ENCODE measurements at places on chromosomes 7 and 10.
A peak's percentile ranks its signal among the peaks of the same experiment; 100 is the strongest.

DNA sequence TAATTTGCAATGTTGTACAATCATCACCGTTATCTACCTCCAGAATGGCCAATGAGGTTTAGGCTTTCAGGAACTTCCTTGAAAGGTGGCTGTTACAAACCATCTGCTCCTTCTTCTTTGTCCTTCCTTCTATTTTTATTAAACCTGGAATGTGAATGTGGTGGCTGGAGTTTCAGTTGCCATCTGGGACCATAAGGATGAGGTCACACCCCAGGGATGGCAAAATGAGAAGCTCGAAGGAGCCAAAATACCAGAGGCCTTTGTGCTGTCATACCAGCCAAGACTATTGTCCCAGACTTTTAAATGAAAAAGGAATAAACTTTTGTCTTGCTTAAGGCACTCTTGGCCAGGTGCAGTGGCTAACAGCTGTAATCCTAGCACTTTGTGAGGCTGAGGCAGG, 30.9 kb upstream of the LMTK2 start:
- no peak for DNase-seq

GRCh38 chr10:5591336-5591824, 66.6 kb downstream of the CALML3 start:
- no peak for DNase-seq

- no peak for DNase-seq
Measured at GRCh38 chr10:62643606-62644587, 160.6 kb upstream of the ADO start.

- DNase-seq: no peak
Measured at GRCh38 chr7:73683788-73684693, 644 bp downstream of the BUD23 start.

GRCh38 chr10:72123616-72124015, 35.3 kb upstream of the SPOCK2 start:
- no peak for DNase-seq

DNA sequence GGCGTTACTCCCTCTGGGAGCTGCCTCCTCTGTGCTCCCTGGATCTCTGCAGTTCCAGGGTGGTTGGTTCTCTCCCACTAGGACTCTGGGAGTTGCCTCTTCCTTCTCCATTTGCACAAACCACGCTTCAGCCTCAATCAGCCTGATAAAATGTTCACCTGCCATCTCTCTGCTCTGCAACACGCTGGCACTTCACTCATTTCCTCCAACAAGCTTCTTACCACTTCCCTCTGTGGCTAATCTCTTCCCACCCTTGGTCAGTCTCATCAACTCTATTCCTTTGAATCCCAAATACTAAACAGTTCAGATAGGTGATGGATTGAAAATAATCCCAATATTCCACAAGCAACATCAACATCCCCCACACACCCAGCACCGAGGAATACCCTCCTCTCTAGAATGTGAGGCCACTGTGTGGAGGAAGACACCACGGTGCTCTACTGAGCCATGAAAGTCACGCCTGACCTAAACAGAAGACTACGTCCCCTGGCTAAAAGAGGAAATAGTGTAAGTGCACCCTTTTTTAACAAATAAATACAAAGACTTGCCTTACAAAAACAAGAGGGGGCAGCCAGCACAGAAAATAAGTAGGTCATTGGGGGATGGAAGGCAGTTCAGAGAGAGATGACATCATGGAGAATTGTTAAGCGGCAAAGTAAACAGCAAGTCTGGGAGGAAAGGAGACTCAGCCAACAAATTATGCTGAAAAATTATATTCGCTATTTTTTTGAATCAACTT, 1.9 kb upstream of the FAM170B start:
- no peak for DNase-seq

DNA sequence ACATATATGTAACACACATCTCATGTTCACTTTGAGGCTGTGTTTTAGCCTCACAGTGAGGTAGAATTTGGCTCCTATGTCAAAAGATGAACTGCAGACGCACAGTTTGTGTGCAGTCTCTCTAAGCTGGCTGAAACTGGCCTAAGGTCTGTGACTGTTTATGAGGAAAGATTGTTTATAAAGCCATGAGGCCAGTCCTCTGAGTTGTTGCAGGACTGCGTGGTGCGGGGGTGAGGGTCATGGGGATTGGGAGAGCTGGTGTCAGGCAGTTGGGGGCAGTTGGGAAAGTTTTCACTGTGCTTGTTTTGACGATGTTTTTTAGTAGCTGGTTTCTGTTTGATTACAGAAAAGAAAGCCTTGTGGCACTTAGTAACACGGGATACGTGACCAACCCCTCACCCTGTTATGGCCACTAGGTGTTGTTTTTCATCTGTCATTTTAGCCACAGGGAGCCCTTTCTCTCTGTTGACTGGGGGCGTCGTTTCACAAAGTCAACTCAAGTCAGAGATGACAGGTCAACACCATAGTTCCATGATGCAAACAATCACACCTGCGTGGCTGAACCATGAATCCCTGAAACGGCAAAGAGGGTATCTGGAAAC, 310.9 kb downstream of the CCDC3 start:
- DNase-seq: no peak

DNA sequence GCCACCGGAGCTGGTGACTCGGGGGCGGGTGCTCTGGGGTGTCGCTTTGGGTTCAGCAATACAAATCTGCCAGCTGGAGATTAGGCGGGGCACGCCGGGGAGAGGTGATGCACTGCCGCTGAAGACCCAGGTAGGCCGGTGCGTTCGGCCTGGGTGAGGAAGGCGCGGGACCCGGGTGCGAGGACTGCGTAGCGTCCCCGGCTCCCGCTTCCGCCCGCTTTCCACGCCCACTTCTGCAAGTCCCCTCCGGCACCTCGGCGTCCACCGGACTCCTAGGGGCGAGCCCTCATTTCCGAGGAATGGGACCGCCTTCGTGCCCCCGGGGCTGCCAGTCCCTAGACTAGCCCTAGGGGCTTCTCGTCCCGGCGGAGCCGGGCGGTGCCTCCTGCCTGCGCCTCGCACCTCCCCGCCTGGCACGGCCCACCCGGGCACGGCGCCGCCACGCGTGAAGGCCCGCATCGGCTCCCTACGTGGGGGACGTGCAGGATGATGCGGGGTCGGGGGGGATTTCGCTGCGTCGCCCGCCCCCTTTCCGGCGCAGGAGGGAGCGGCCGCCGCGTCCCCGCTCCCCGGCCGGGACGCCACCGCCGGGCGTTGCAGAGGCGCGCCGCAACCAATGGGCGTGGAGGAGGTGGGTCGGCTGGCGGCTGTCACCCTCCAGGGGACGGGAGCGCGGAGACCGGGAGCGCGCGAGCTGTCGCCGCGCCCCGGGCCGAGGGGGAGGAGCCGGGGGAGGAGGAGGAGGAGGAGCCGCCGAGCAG, 40.0 kb downstream of the HK1 start:
- DNase-seq: peak; percentile 73

GRCh38 chr10:12349629-12350166, 351 bp downstream of the CAMK1D start:
- no peak for DNase-seq

- DNase-seq: no peak
Measured at GRCh38 chr7:92969061-92969460, 132.7 kb upstream of the CDK6 start.

DNA sequence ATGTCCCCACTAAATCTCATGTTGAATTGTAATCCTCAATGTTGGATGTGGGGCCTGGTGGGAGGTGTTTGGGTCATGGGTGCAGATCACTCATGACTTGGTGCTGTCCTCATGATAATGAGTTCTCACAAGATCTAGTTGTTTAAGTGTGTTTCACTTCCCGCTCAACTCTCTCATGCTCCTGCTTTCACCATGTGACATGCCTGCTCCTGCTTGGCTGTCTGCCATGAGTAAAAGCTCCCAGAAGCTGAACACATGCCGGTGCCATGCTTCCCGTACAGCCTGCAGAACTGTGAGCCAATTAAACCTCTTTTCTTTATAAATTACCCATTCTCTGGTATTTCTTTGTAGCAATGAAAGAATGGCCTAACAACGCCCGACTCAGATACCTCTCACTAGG, 6.2 kb upstream of the PSTK start:
- peak; percentile 45 for DNase-seq

DNA sequence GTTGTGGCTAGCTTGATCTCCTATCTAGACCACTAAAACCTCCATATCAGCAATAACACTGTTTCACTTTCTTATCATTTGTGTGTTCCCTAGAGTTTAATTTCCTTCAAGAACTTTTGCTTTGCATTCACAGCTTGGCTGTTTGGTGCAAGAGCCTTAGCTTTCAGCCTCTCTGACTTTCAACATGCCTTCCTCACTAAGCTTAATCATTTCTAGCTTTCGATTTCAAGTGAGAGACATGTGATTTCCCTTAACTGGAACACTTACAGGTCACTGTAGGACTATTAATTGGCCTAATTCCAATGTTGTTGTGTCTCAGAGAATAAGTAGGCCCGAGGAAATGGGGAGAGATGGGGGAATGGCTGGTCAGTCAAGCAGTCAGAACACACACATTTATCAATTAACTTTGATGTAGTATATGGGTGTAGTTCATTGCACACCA, 10.6 kb upstream of the BPGM start:
- no peak for DNase-seq

DNA sequence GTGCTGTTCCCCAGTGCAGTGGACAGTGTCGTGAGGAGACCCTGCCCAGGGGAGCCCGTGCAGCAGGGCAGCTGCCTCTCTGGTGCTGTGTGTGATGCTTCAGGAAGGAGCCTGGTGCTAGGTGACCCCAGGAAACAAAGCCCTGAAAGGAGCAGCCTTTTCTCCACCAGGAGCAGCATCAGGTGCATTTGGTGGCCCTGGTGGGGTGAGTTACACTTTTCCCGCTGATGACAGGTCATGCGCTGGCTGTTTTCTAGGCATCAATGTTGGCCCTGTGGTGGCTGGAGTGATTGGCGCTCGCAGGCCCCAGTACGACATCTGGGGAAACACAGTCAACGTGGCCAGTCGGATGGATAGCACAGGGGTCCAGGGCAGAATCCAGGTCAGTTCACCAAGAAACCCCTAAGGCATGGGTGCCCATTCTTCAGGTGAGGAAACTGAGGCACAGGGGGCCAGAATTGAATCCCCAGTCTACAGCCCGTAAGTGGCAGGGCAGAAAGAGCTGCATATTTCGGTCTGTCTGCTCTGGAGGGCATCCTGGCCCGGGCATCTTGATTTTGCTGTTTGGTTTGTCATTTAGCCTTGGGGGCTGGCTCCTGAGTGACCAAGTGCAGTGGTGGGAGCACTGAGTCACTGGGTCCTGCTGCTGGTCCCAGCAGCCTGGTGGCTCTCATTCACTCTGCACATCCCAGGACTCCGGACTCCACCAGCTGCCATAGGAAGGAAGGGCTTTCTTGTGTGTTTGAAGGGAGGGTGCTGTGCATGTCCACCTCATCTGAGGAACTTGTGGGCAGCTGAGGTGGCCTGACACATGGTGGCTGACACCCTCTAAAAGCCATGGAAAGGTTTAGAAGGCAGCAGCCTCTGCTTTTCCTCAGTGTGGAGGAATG, 136.3 kb downstream of the ADCY1 start:
- DNase-seq: no peak

GRCh38 chr10:76628801-76629200, 1008.8 kb downstream of the KCNMA1 start:
- DNase-seq: no peak

- DNase-seq: peak; percentile 64
Measured at GRCh38 chr7:121081327-121081936, 92.9 kb downstream of the CPED1 start.

DNA sequence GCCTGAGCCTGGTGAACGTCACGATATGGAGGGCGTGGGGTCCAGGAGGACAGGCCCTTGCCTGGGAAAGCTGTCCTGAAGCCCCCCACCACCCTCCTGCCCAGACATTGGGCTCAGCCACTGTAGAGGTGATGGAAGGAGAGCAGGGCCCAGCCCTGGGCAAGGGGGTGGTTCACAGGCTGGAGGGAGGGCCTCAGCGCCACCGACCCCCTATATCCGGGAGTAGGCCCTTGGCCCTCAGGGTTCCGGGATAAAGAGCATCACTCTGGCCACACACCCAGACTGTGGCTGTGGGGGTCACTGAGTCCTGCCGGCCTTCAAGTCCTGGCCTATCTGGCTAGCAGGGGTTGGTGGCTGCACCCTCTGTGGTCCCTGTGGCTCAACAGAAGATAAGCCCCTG, 55.3 kb upstream of the GTF2IRD1 start:
- no peak for DNase-seq

DNA sequence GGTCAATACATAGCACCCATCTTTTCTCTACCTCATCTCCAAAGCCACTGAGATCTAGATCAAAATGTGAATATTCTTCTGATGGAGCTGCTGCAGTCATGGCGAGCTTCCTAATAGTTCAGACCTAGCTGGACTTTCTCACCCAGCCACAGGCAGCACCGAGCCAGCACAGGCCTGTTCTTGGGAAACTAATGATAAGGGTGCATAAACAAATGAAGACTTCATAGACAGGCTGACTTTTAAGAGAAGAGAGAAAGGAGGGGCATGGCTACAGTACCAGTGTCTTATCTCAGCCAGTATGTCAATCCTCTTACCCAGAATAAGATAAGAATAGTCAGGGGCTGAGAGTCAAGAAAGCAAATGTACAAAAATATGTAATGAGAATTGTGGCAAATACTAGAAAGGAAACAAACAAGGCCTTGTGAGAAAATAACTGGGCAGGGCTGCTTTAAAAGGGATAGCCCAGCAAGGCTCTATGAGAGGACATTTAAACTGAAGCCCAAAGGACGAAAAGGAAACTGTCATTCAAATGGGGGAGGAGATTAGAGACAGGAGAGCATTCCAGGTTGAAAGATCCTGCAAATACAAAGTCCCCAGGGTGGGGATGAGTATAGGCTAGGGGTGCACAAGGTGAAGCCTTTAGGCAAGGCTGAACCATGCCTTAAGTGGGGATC, 21.8 kb upstream of the CDK14 start:
- no peak for DNase-seq

All from foreskin melanocyte (primary cell).